ENCODE measurements at places on chromosomes 12 and 14. TPM values are rescaled to one million over a fixed set of nuclear protein-coding genes. Genes with fewer than 3 reads are reported as not detected.

DNA sequence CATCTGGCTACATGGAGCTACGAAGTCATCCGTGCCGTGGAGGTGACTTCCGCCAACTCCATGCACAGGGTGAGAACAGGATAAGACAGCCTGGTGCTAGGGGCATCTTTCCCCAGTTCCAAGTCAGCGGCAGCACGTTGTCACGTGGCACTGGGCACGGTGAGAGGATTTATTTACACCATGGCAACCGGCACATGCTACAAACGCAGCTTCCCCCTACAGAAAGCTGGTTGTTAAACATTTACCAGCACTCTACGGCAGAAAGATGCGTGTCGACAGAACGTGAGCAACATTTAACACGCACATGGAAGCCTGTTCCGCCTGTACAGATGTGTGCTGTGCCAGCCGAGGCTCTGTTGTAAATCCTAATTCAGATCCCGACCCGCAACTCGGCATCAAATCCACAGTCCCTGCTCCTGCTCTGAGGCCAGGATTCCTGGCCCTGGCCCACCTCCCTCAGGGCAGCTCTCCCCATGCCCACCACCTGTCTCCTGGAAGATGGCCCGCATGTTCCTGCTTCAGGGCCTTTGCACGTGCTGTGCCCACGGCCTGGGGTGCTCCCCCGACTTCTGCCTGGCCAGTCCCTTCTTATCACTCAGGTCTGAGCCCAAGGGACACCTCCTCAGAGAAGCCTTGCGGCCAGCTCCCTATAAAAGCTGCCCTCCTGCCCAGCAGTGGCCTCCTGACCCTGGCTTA, 114.1 kb downstream of the RFLNA start:
- no peak for DNase-seq

- no peak for DNase-seq
Measured at GRCh38 chr14:104138718-104139459, 502 bp downstream of the KIF26A start.

- DNase-seq, result no peak
Measured at GRCh38 chr12:11763760-11764520, 114.5 kb downstream of the ETV6 start.

- no peak for DNase-seq
Measured at GRCh38 chr14:93834699-93835371, 46.5 kb upstream of the PRIMA1 start.

- DNase-seq, result peak; percentile 73
Measured at GRCh38 chr12:131850856-131851559, 22.8 kb downstream of the MMP17 start.

GRCh38 chr12:91778938-91779400, 366.7 kb downstream of the BTG1 start:
- no peak for DNase-seq

DNA sequence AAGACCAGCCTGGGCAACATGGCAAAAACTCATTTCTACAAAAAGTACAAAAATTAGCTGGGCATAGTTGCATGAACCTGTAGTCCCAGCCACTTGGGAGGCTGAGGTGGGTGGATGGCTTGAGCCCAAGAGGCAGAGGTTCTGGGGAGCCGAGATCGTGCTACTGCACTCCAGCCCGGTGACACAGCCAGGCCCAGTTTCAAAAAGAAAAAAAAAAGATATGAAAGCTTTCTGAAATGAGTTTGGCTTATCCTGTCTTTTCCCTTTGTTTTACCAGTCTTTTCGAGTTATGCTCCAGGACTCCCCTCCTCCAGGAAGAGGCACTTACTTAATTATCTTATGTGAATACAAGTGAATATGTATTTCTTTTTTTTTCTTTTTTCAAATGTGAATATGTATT, 3.2 kb downstream of the BBOF1 start:
- no peak for DNase-seq

- no peak for DNase-seq
Measured at GRCh38 chr14:104306450-104307040, 168.2 kb downstream of the KIF26A start.

Gene EPS8
- total RNA-seq, result 94.6 TPM

Gene PRB4
- not detected for total RNA-seq

All from ascending aorta (tissue), 2 donors.